ENCODE measurements at places on chromosomes 2 and 18. TPM values are rescaled to one million over a fixed set of nuclear protein-coding genes. Genes with fewer than 3 reads are reported as not detected.

Gene RAB27B
- total RNA-seq = 0.02 TPM

Gene CD8A
- 0.31 TPM for total RNA-seq

Gene GKN1
- total RNA-seq = not detected

Gene STARD7
- 237 TPM for total RNA-seq

Gene DTNB
- 1.0 TPM for total RNA-seq
